ENCODE measurements at places on chromosomes 5 and 9. TPM values are rescaled to one million over a fixed set of nuclear protein-coding genes. Genes with fewer than 3 reads are reported as not detected.

The SLC45A2 gene
- not detected for total RNA-seq

The ENG gene
- total RNA-seq: 2.5 TPM

The PTPA gene
- 23.3 TPM for total RNA-seq

The CCDC192 gene
- total RNA-seq: not detected

The NFIB gene
- total RNA-seq: not detected

The PGM5 gene
- not detected for total RNA-seq

GRCh38 chr5:113336975-113337374 is 97.8 kb downstream of the TSSK1B start:
- no peak for DNase-seq

DNA sequence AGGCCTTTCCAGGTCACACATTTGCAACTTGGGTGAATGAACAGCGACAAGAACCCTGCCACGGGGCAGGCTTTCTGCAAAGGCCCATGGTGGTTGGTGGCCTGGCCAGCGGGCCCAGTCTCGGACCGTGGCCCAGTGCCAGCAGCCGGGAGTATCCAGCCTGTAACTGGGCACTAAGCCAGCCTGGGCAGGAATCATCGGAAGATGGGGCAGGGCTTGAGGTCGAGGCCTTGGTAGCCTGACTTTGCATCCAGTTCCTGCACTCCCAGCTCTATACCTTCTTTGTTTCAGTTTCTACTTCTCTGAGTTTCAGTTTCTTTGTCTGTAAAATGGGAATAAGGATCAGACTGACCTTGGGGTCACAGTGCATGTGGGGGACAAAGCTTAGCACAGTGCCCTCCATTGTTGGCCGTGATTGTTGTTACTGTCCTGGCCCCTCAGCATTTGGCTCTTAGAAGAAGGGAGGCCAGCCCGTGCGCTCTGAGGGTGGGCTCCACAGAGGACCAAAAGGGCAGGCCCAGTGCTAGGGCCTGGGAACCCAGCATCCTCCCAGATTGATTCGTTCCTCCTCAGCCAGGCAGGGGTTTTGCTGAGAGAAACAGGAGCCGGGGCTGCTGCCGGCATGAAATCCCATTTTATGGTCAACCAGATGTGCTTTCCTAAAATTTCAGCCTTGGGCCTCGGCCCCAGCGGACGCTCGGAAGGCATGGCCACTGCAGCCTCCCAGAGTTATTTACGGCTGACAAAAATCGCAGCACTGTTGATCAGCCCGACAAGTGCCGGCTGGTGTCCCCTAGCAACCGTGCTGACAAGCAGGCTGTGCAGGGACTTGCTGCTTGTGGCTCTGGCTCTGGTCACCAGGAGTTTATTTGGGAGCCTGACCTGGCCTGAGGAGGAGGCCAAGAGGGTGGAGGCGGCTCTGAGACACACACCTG is 43.6 kb downstream of the JADE2 start:
- DNase-seq: no peak

GRCh38 chr9:79477955-79478771 is 93.6 kb upstream of the TLE4 start:
- DNase-seq: no peak

GRCh38 chr5:84274585-84275468 is 109.9 kb downstream of the EDIL3 start:
- DNase-seq: no peak

DNA sequence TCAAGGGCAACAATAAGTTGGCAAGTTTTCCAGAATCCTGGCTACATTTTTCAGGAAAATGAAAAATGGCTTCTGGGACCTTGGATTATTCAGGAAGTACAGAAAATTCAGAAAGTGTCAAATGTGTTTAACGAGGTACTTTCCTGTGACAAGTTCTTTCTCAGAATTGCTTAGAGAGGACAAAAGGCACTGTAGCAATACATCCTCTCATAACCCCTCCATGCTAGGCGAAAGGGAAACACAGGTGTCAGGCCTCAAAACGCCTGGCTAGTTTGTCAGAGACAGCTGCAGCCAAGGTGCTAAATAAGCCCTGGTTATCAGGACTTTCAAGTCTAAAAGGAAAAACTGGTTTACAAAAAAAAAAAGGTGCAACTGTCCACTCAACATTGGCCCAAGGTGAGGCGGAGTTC is 115.2 kb downstream of the GNAQ start:
- no peak for DNase-seq

DNA sequence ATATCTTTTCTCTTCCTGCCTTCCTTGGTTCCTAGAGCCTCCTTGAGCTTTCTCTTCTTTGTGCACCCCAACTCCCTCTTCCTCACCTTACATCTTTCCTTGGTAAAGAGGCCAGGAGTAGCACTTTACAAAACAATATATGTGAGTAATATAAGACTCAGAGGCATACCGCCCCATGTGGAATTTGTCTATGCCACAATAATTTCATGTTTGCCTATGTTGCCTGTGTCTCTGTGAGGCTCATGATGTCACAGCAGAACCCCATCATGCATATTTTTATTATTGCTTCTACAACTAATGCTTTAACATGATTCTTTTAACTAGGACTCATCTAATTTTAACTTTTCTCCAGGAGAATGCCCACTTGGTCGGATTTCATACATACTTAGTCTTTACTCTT is 15.0 kb upstream of the LVRN start:
- DNase-seq: no peak

Measured in CD4-positive, alpha-beta T cell (primary cell).